Astrocyte of the spinal cord (primary cell): ENCODE measurements at places on chromosomes 2 and 18.

DNA sequence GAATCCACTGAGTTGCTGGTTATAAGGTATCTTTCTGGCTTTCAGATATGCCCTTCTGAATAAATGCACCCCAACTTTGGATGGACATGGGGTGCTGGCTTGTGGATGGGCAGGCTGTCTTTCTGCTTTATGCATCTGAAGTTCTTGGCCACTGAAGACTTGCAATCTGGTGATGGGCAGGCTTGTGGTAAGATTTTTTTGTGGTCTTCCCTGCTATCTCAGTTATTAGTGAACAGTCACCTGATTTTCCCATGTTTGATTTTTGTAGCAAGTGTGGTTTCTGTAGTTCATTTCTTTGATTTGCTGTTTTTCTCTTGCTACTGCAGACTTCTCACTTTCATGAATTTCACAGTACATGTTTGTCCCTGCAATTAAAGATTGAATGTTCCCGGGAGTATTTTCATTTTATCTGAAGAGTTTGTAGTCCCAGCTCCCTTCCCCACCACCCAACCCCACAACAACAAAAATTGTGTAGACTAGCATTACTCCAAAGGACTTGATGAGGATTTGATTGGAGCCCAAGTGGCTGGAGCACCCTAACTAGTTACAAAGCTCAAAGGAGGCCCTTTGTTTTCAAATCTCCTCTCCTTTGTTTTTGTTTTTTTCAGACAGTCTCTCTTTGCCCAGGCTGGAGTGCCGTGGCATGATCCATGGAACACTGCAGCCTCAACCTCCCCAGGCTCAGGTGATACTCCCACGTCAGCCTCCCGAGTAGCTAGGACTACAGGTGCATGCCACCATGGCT is 63.6 kb upstream of the MGAT5 start:
- no peak for DNase-seq

DNA sequence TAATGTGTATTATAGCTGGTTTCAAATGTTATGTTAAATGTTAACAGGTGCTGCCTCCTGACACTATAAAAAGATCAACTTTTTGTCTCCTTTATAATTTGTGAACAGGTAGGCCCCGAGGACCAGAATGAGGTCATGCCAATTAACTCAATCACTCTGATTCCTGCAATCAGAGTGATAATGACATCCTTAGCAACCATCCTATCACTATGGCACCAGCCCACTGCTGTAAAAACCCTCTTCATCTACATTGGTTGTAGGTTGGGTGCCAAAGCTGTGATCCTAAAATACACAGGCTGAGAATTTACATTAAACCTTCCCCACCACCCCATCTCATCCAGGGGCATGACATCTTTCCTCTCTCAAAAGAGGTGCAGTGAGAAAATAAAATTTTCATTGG is 103.5 kb downstream of the CPO start:
- no peak for DNase-seq

DNA sequence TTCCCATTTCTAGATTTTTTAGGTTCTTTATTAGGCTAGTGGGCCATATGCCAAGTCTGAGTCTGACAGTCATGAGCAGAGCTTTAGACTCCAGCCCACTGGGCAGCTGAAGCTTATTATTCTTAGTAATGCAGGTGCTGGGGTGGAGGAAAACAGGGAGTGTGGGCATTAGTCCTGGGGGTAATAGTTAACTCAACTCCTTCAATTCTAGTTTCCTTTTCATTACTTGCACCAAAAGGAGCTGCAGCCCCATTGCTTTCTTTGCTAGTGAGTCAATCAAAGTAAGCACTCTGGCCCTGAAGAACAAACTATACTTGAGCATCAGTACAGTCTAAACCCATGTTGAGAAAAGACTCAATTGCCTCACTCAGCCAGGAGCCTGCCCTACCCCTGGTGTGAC is 35.5 kb downstream of the ICOS start:
- no peak for DNase-seq

DNA sequence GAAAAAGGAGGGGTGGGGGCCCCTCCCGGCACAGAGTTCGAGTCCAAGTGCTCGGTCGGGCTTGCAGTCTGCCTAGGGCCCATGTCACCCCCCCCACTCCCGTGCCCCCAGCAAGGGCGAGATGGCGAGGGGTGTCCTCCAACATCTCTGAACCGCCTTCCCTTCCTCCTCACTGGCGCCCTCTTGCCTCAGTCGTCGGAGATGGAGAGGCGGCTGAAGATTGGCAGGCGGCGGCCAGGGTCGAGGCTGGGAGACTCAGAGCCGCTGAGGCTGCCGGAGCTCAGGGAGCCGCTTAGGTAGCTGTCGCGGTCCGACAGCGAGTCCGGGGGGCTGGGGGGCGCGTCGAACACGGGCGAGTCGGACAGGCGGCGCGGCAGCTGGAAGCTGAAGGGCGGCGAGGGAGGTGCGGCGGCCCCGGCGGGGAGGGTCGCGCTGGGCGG is 2.3 kb downstream of the ZFP36L2 start:
- peak; percentile 80 for DNase-seq

GRCh38 chr2:18319987-18320386 is 240.5 kb downstream of the RDH14 start:
- no peak for DNase-seq

DNA sequence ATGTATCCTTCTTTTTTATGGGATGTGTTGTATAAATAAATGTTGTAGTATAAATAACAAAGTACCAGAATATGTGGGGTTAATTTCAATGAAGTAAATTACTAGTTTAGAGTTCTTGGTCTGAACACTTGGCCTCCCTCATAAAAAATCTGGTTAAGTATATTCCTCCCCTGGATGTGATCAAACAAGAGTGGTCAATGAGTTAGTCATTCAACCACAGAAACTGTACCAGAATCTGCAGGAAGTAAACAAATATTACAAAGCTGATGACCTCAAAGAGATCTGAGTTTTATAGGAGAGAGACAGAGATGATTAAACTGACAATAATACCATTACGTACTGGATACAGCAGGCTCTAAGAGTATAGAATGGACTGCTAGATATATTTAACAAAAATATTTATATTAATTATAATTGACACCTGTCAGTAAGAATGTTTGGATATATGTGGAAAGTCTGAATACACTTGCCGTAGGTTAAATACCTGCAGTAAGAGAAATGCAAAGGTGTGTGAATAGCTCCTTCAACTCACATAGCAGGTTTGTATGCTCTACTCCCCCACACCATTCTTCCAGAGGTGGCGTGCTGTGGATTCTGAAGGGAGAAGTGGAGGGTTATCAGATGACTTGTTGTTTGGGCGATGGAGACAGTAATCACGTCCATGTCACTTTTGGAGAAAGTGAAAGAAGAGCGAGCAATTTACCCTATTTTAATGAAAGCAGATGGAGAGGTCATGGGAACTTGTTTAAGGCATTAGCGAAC is 108.3 kb upstream of the LRATD1 start:
- peak; percentile 74 for DNase-seq

- DNase-seq, result peak; percentile 48
Measured at GRCh38 chr2:85390941-85391669, 19.1 kb downstream of the CAPG start.

- no peak for DNase-seq
Measured at GRCh38 chr2:190562121-190562520, 27.6 kb upstream of the NEMP2 start.

- no peak for DNase-seq
Measured at GRCh38 chr18:32427084-32427900, 43.4 kb downstream of the GAREM1 start.

- DNase-seq, result no peak
Measured at GRCh38 chr2:144598906-144599305, 79.0 kb upstream of the ZEB2 start.

DNA sequence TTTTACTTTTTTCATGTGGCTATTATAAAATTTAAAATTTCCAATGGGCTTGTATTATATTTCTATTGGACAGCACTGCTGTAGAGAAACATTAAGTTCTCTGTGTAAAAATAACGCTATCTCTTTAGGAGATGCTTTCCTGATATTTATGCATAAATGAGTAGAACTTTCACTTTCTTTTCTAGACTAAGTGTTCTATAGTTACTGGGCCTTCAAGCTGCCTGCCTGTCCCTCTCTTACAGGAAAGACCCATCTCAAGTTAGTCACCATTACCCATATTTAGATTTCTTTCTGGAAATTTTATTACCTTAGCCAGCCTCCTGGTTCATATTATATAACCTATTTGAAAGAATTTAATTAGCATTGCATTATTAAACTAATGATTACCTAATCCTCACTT is 4.8 kb downstream of the ITGA4 start:
- DNase-seq, result peak; percentile 27

DNA sequence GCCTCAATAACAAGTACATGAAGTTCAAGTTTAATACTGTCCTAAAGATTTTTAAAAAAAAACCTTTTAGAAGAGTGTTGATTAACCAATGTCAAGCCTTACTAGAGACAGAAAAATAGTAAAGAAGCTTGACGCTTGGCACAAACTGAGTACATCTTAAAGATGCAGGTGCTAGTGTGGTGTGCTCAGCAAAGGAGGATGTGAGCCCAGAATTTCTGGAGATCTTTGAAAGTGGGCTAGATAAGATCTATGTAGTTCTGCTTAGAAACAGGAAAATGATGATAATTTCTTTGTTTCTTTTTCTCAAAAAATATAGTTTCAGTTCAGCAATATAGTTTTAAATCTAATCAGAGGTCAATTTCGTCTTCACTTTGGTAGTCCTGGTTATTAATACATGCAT is 118.3 kb upstream of the KLHL14 start:
- no peak for DNase-seq

- no peak for DNase-seq
Measured at GRCh38 chr2:54549917-54550518, 93.9 kb downstream of the SPTBN1 start.

DNA sequence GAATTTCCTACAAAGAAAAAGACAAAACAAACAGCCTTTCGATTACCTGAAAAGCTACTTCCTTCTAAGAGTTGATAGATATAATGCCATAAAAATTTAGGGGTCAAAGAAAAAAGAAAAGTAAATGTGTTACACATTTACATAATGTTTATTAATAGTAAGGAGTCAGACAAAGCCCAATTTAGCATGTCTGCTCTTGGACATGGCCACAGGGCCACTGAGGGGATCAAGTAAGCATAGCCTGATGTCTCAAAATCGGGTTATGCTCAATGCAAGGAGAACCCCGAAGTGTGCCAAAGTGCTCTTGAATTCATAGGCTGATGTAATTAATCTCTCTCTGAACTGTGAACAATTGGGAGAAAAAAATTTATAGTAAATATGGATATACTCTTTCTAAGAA is 61.6 kb downstream of the RTN4 start:
- no peak for DNase-seq

DNA sequence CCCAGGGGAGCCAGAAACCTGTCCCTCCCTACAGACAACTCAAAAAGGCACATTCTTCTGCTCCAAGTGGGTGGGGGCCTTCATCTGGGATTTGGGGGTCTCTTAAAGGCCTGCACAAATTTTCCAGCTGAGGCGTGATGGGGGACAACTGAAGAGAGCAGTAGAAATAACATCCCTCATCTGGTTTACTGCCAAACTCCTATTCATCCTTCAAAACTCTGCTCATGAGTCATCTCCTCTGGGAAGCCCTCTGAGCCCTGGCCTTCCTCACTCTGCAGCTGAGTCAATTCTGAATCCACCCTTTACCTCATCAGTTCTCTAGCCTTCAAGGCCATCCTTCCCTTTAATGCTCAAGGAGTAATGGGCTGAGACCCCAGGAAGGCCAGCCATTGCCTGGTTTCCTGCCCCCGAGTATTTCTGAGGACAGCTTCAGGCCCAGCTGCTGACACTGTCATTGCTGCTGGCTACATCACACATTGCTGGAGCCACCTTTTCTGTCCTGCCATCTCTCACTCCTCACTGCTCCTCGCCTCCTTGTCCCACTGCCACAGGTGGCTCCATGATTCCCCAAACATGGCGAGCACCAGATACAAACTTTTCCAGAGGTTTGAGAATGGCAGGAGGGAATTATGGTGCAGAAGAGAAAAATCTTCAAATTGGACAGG is 32.2 kb upstream of the GLI2 start:
- peak; percentile 70 for DNase-seq

GRCh38 chr2:113357071-113357470 is 78.3 kb upstream of the PAX8 start:
- no peak for DNase-seq

- no peak for DNase-seq
Measured at GRCh38 chr2:64869126-64869525, 120.1 kb upstream of the SLC1A4 start.

GRCh38 chr2:26672818-26673393 is 19.6 kb upstream of the KCNK3 start:
- no peak for DNase-seq

- no peak for DNase-seq
Measured at GRCh38 chr2:166592750-166593149, 98.7 kb upstream of the SCN7A start.

GRCh38 chr2:188293601-188294351 is 2.1 kb downstream of the GULP1 start:
- DNase-seq, result peak; percentile 80

- peak; percentile 54 for DNase-seq
Measured at GRCh38 chr2:7083580-7084509, 166.6 kb downstream of the RNF144A start.

GRCh38 chr2:27871802-27872201 is 18.4 kb downstream of the RBKS start:
- no peak for DNase-seq

DNA sequence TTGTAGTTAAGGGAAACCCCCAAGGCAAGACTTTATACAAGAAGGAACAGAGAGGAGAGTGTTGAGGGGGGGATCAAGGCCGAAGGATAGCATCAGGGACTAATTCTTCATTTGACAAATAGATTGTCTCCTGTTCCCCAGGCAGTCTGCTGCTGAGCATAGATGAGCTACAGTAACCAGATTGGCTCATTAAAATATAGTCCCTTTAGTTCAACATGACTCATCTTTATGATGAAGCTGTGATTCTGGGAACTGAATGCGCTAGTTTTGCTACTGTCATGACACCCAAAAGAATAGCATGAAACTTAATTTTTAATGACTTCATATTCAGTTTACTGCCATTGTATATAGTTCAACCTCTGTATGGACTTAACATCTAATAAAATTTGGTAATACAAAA is 35.5 kb downstream of the TMEFF2 start:
- DNase-seq, result no peak
